Stimulated activated CD8-positive, alpha-beta memory T cell treated with anti-CD3 and anti-CD28 coated beads, Interleukin-12 subunit alpha, Interleukin-12 subunit beta, amount 100 ng/mL, for 4 hours (primary cell): ENCODE measurements at places on chromosomes 2 and 18.

GRCh38 chr2:235505181-235505741, 11.4 kb downstream of the AGAP1 start:
- no peak for DNase-seq

GRCh38 chr18:9731380-9731779, 23.3 kb downstream of the RAB31 start:
- DNase-seq = no peak

GRCh38 chr2:5587766-5588165, 104.4 kb upstream of the SOX11 start:
- DNase-seq = no peak

GRCh38 chr2:240568678-240569522, 616 bp downstream of the RNPEPL1 start:
- DNase-seq = peak; percentile 42

DNA sequence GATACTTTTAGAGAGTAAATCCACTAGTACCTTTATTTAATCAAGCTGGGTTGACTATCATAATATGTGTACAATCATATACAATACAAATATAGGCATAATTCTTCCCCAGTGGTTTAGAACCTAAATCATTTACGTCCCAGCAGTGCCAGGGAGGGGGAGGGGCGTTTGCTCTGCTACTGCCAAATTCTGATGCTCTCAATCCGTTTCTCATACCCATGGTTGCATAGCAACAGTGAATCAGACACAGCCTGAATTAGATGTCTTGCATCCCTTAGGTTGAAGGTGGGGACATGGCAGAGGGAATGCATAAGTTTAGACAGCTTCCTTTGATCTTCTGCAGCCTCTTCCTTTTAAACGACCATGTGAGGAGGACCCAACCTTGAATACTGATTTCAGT, 135.4 kb downstream of the ABCA12 start:
- DNase-seq = no peak

- DNase-seq = no peak
Measured at GRCh38 chr2:28134262-28134812, 243.8 kb downstream of the BABAM2 start.

DNA sequence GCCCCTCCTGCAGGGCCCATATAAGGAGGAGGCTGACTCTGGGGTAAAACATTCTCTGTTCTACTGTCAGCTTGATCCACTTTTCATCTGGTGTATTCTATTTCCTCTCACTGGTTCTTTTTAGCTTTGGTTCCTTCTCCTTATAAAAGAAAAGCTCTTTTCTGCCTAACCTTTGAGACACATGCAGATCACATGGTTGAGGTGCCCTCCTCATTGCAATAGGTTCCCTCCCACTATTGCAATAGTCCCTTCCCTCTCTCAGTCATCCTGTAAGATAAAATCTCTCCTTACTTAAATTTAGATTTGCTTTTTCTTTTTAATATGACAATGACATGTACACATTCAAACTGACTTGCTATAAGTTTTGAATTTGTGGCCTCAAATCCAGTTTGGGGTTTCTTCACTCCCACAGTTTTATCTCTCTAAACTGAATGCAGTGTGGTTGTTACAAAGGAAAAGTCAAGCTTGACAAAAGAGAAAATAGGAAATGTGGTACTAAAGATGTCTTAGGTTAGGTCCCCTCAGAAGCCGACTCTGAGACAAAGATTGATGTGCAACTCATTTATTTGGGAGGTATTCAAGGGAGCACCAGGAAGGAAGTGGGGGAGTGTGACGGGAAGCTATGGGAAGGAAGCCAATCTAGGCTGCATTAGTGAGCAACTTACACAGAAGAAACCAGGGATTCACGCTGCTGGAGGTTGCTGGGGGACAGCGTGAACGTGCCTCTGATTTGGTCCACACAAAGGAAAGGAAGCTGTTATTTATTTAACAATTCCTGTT, 127.6 kb upstream of the LINC00305 start:
- DNase-seq = no peak

- DNase-seq = no peak
Measured at GRCh38 chr18:41645589-41646360, 309.3 kb upstream of the PIK3C3 start.

DNA sequence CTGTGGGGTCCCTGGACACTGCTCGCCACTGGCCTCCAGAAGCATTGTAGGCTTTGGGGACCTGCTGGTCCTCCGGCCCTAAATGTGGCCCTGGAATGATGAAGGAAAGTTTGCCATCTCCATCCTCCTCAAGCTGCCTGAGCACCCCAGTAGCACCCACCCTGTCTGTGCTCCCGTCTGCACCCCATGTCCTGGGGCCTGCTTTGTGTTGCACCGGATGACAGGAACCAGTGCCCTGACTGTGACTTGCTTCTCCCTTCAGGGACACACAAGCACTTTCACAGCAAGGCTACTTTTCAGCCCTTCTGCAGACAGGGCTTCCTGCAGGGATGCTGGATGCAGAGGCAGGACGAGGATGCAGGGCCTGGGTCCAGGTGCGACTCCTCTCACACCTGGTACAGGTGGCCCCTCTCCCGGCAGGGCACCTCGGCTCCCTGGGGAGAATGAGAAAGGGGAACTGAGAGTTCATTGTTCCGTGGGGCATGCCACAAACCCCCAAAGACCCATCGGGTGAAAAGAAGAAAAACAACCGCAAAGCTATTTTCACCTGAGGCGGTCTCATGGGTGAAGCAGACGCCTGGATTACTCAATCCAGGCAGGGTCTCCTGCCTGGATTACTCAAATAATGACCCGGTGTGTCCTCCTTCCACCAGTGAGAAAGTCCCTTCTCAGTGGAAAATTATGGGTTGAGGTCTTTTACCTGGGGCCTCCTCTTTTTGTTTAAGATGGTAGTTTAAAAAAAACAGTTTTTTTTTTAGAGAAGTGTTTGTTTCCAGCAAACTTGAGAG, 74.9 kb downstream of the LONRF2 start:
- DNase-seq = no peak

GRCh38 chr2:189254268-189254883, 74.8 kb upstream of the COL5A2 start:
- DNase-seq = no peak

DNA sequence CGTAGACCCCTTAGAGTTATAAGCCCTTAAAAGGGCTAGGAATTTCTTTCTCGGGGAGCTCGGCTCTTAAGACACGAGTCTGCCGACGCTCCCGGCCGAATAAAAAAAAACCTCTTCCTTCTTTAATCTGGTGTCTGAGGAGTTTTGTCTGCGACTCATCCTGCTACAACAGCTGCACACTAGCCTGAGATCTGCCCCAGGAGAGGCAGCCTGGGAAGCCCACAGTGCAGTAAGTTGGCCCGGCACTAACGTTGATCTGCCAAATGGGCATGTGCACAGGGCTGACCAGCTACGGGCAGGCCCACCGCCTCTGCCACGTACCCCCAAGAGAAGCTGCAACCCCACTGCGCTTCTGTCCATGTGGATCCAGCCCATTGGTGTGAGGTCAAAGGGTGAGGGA, 8.4 kb upstream of the LIMS2 start:
- DNase-seq = no peak

DNA sequence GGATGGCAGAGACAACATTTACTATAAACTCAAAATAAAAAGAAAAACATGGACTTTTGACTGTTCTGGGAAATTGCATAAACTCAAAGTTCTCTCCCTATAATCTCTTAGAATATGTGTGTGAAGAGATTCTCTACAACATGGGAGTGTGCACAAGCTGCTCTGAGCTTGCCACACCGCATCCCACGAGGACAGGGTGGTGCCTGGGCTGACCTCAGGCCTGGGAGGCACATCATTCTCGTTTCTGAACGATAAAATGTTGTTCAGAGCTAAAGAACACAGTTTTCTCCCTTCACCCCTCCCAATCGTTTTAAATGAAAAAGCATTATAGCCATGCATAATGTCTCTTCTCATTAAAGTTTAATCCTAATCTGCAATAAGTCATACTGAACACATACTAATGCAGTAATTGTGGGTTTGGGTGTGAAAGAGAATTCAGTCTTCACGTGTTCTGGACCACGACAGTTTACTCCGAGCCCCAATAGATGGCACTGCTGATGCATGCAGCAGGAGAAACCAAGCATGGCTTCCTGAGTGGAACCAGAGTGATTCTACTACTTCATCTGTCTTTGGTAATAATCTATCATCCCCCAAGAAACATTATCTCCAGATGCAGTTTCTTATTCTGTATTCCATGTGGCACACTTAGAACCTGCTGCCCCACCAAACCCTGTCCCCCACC, 46.9 kb upstream of the LAMA1 start:
- DNase-seq = no peak

GRCh38 chr2:242030858-242031257, 161.3 kb downstream of the RTP5 start:
- DNase-seq = no peak

DNA sequence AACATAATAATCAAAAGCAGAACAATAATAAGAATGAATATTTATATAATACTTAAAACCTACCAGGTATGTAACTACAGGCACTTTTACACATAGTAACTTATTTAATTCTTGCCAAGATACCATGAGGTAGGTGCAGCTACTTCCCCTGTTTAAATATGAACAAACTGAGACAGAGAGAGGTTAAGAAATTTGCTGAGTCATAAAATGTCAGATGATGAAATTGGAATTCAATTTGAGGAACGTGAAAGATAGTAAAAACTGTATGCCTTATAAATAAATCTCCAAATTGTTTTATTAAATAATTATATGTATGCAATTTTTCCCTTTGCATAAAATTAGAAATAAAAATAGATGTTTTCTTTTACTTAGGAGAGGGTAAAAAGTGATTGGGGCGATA, 1103.3 kb upstream of the NRXN1 start:
- no peak for DNase-seq

DNA sequence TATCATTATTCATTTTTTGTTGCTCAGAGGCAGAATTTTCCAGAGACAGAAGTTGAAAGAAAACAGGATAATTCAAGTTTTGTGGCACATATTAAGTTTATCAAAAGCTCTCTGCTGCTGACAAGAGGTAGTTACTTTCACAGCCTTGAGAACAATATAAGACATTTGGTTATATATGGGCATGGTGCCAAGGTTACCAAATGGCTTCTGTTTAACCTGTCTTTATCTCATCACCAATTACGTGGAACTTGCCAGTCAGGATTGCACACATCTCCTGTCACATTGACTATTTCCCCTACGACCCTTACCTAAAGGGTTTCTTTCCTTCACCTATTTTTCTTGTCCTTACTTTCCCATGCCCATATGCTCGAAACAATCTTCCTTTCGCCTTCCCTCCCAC, 35.9 kb downstream of the KLF7 start:
- no peak for DNase-seq

DNA sequence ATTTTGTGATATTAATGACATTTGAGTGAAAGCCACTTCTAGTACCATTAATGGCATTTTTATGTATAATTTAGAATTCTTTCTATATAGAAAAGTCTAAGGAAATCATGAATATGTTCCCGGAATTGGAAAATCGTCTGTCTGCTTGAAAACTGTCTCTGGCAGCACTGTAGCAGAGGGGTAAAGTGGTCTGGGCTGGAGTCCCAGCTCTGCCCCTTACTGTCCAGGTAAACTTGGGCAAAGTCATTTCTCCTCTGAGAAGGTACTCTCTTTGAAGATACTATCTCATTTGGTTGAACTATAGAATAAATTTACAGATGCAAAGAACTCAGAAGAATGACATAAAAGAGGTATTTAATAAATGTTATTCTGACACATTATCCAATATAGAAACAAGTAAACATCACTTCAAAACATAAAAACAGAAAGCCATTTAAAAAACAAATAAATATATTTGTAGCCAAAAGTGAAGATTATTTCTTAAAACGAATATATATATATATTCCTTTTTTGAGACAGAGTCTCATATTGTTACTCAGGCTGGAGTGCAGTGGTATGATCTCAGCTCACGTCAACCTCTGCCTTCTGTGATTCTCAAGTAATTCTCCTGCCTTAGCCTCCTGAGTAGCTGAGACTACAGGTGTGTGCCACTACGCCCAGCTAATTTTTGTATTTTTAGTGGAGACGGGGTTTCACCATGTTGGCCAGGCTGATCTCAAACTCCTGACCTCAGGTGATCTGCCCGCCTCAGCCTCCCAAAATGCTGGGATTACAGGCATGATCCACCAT, 149.8 kb upstream of the ITGA4 start:
- DNase-seq = no peak

- DNase-seq = no peak
Measured at GRCh38 chr18:42425025-42425424, 470.0 kb downstream of the PIK3C3 start.

- DNase-seq = peak; percentile 28
Measured at GRCh38 chr2:174697255-174697654, 67.0 kb downstream of the CHRNA1 start.

- DNase-seq = no peak
Measured at GRCh38 chr2:104733226-104733943, 120.5 kb upstream of the POU3F3 start.

GRCh38 chr2:148742373-148742772, 97.8 kb downstream of the EPC2 start:
- no peak for DNase-seq
